Stimulated activated CD8-positive, alpha-beta memory T cell treated with anti-CD3 and anti-CD28 coated beads, Interleukin-4, amount 100 ng/mL, for 1 hour (primary cell): ENCODE measurements at places on chromosomes 7 and 10.
A peak's percentile ranks its signal among the peaks of the same experiment; 100 is the strongest.

DNA sequence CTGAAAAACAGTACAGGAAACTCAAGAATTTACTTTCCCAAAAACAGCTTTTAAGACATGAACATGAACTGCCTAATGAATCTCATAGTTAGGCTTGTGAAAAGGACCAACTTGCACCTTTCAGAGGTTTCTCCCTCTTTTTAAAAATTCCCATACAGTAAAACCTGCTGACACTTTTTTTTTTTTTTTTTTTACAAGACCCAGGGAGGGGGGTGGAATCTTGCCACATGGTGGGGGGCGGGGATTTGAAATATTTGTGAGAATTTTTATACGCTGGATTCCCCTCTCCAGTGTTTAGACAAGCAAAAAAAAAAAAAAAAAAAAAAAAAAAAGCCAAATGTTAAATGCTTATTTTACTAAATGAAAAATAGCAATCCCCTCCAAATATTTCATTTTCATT is 57.4 kb downstream of the HIBADH start:
- DNase-seq = no peak

DNA sequence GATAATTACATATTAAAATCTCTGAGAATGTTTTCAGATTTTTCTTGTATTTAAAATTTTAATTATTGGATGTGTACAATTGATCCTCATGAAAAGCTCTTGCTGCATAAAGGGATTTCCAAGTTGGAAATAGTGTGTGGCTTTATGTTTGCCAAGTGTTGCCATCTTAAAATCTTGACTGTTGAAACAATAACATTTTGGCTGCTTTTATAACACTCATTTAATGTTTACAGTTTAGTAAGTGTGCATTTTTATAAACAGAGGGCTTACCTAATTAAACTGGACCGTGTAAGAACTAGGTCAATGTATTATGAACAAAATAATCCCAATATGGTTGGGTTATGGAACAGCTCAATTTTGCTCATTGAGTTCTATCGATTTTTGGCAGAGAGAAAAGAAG is 23.9 kb downstream of the SEMA3A start:
- DNase-seq = no peak

DNA sequence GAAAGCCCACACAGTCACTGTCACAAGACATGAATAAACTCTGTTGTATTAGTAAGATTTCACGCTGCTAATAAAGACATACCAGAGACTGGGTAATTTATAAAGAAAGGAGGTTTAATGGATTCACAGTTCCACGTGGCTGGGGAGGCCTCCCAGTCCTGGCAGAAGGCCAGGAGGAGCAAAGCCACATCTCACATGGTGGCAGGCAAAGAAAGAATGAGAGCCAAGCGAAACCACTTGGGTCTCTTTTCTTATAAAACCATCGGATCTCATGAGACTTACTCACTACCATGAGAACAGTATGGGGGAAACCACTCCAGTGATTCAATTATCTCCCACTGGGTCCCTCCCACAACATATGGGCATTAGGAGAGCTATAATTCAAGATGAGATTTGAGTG is 110.2 kb downstream of the ST8SIA6 start:
- DNase-seq = no peak

DNA sequence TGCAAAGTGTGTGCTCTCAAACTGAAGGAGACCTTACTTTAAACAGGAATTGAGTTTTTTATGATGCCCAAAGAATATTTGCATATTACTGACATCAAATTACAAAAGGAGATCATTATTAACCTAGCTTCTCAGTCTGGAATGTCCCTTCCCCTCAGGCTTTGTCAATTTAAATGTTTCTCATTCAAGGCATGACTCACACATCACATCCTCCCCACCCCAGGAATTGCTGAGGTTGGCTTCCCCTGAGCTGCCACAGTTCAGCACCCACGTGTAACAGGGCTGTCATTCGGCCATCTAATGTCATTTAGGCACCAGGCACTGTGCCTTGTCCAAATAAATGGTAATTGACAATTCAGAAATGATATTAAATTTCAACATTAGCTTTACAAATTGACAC is 305.9 kb upstream of the MGMT start:
- no peak for DNase-seq

DNA sequence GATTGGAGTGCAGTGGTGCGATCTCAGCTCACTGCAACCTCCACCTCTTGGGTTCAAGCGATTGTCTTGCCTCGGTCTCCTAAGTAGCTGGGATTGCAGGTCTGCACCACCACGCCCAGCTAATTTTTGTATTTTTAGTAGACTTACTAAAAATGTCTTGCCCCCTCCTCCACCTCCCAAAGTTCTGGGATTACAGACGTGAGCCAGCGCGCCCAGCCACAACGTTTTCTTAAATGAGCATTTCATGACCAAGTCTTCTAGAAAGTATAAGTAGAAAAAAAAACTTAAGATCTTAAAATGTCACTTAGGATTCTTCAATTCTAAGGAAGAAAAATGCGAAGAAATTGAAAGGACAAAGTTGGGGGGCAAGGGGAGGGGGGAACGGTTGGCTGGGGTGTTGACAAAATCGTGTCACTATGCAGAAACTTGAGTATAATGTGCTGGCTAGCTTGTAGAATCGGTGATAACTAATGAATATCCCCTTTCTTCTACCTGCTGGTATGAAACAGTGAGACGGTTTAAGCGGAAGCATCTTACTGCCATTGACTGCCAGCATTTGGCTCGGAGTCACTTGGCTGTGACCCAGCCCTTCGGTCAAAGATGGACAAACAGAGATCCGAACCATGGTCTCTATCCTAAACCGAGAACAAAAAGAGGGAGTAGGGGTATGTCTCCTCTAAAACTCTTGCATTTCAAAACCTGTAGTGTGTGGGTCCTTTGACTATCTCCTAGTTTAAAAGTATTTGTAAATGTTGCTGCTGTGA is 12.7 kb downstream of the FBH1 start:
- DNase-seq = no peak

DNA sequence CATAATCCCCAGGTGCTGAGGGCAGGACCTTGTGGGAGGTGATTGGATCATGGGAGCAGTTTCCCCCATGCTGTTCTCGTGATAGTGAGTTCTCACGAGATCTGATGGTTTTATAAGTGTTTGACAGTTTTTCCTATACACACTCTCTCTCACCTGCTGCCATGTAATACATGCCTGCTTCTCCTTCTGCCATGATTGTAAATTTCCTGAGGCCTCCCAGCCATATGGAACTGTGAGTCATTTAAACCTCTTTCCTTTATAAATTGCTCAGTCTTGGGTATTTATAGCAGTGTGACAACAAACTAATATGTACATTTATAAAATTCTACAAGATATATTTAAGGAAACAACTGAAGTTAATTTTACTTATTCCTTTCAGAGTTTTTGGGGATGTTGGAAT is 170.8 kb upstream of the BET1 start:
- DNase-seq = no peak

- no peak for DNase-seq
These were observed 378.8 kb upstream of the ETV1 start for GRCh38 chr7:14368285-14368684.

- DNase-seq = no peak
These were observed 27.4 kb upstream of the TMEM72 start for GRCh38 chr10:44883593-44884331.

GRCh38 chr7:71824006-71824760 is 588.0 kb downstream of the CALN1 start:
- no peak for DNase-seq

- no peak for DNase-seq
These were observed 139.0 kb upstream of the FZD8 start for GRCh38 chr10:35780970-35781642.

- DNase-seq = no peak
These were observed 336.6 kb downstream of the HPSE2 start for GRCh38 chr10:98899018-98899417.

DNA sequence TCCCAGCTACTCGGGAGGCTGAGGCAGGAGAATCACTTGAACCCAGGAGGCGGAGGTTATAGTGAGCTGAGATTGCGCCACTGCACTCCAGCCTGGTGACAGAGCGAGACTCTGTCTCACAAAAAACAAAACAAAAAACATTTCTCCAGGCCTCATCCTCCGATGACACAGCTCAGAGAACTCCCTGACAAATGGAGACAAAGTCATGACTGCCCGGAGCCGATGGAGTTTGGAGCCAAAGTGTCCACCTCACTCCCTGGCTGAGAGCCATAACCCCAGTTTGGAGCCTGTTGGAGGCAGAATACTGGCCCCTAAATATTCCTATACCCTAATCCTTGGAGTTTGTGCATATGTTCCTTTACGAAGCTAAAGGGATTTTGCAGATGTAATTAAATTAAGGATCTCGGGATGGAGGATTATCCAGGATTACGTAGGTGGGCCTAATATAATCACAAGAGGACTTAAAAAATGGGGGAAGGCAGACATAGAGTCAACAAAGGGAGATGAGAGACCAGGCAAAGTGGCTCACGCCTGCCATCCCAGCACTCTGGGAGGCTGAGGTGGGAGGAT is 22.7 kb downstream of the SSC4D start:
- no peak for DNase-seq

DNA sequence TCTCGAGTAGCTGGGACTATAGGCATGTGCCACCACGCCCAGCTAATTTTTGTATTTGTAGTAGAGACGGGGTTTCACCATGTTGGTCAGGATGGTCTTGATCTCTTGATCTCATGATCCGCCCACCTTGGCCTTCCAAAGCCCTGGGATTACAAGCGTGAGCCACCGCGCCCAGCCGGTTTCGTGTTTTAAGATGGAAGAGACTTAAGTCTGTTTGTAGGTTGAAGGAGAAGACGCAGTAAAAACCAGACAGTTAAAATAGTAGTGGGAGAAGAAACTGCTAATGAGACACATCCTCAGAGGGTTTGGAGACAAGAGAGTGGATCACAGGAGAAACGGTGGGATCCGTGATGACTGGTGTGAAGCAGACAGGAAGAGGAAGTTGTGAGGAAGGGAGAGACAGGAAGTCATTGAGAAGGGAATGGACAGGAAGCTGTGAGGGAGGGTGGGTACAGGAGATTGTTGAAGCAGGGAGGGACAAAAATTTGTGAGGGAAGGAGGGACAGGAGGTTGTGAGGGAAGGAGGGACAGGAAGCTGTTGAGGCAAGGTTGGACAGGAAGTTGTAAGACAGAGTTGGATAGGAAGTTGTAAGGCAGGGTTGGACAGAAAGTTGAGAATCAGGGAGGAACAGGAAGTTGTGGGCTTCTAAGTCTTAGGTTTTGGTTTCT is 115.5 kb downstream of the WDFY4 start:
- no peak for DNase-seq

DNA sequence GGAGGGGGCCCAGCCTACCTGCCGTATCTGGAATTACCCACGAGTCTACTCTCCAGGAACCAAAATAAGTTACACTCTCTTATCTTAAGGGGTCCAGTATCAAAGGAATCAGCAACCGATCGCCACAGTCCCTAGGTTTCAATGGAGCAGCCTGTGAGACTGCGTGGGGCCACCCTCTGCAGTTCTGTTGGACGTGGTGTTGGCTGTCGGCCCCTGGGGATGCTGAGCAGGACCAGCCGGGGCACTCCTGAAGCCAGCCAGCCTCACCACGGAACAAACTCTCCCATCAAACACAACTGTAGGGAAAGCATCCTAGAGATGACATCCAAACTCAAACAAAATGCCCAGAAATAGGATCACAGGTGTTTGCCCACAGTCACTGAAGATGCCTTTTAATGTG is 25.5 kb upstream of the ABLIM1 start:
- DNase-seq = no peak

DNA sequence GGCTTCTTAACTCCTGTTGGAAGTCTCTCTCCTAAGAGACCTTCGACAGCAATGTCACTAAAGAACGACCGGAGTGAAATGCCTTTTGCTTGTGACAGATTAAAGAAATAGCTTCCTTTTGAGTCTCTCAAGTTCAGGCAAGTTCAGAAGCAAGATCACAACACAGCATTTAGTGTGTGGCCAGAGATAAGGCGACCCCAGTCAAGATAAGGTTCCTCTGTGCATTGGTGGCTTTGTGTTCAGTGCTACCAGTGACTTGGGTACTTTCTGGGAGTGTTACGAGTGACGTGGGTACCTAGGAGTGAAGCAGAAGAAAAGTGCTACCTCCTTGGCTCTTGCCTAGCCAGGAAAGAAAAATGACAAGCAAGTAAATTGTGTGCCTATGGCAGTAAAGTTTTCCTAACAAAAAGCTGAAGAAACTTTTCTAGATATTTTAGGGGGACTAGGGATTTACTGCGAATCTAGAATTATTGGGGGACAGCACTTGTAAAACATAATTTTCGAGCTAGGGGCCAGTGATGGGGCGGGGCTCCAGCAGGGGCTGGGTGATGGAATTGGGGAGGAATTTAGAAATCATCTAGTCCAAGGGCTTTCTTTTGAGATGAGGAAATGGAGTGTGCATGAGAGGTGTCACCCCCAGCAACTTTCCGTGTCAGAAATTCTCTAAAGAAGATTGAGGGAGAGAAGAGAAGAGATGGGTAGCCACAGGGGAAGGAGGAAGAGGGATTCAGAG is 191.9 kb upstream of the LYZL2 start:
- DNase-seq = no peak

- peak; percentile 57 for DNase-seq
These were observed 66.7 kb upstream of the PITRM1 start for GRCh38 chr10:3239066-3239919.

GRCh38 chr7:79968894-79969293 is 165.7 kb upstream of the GNAI1 start:
- no peak for DNase-seq

DNA sequence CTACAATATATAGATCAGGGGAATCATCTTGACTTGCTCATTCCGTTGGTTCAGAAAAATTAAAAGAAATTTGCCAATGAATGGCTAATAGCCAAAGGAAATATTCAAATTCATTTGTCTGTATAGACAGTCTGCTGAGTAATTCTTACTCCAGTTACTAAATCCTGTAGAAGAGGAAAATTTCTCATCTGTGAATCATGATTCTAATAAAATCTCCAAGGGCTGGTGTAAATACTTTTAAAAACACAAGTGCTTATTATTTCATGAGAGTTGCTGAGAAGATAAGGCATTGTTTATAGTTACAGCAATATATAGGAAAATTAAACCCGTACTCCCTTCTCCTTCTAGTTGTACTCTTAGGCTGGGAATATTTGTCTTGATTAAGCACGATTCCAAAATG is 53.0 kb downstream of the WNT2 start:
- DNase-seq = no peak

DNA sequence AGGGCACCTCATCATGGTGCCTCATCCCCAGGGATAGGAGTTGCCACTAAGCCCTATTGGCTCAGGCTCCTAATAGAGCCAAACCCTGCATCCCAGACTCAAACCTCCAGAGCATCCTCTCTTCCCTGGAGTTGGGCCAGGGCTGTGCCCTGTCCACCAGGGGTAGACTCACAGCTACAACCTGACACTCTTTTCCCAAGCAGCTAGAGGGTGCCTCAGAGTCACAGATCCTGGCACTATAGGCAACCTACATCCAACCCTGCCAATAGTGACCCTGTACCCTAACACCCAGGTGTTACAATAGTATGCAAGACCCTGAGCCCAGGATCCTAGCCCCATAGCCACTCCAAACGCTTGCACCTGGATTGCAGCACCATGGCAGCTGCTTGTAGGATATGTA is 64.0 kb upstream of the PLA2G12B start:
- no peak for DNase-seq
